ENCODE measurements at places on chromosomes 2 and 18.

DNA sequence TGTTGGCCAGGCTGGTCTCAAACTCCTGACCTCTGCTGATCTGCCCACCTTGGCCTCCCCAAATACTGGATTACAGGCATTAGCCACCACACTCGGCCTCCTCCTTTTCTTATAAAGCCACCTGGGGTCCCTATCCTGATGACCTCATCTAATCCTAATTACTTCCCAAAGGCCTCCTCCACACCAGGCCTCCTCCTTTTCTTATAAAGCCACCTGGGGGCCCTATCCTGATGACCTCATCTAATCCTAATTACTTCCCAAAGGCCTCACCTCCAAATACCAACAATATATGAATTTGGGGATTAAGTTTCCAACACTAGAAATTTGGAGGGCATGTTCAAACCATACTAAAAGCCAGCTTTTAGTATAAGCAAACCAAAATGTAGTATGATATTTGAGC is 9.7 kb upstream of the RMC1 start:
- DNase-seq: no peak

DNA sequence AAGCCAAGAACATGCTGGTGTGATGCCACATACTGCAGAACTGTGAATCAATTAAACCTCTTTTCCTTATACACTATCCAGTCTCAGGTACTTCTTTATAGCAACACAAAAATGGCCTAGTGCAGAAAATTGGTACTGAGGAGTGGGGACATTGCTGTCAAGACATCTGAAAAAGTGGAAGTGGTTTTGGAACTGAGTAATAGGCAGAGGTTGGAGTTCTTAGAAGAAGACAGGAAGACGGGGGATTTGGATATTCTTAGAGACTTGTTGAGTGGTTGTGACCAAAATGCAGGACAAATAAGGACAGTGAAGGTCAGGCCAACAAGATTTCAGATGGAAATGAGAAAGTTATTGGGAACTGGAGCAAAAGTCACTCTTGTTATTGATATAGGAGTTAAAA is 31.3 kb upstream of the CDH2 start:
- DNase-seq: no peak

GRCh38 chr2:190069936-190070696 is 7.6 kb upstream of the MSTN start:
- DNase-seq: no peak

GRCh38 chr2:217621391-217621801 is 381.4 kb downstream of the TNS1 start:
- DNase-seq: no peak

- DNase-seq: no peak
Observed at GRCh38 chr2:236498369-236498768, 71.3 kb upstream of the ACKR3 start.

DNA sequence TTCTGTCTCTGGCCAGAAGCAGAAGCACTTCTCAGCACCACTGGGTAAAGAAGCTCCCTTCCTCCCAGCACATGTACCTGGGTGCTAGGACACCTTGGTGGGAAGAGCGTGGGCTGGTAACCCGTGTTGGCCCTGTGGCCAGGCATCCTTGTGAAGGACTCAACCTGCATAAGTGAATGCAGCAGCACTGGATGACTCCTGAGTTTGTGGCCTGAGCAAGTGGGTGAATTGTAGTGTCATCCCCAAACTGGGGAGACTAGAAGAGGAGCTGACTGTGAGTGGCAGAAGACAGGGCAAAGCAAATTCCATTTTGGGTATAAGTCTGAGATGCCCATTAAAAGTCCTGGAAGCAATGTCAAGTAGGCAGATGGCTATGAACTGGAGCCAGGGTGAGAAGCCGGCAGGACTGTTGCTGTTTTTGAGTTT is 63.4 kb downstream of the STAT1 start:
- DNase-seq: no peak

DNA sequence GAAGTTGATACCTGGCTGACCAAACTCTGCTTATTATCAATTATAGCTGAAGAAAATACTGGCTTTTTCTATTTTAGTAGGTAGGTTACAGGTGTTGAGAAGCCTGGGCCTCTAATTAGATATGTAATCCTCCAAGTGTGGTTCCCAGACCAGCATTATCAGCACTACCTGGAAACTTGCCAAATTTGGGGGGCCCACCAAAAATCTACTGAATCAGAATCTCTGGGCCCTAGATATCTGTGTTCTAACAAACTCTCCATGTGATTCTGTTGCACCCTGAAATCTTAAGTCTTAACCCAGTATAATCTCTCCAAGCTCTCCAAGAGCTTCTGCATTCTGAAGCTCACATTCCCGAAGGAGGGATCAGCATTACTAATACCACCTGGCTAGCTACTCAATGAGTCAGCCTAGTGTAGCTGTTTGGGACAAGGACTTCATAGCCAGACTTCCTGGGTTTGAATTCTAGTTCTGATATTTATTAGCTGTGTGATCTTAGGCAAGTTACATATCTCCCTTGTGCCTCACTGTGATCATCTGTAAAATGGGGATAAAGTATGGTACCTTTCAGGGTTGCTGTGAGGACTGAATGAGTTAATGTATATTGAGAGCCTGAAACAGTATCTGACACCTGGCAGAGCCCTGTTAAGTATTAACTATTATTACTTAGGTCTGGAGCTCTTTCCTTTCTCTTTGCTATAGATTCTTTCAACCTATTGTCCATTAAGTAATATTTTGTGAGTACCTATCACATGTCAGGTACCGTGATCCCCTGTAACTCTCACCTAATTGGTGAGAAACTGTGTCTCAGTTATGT is 94.1 kb upstream of the CD302 start:
- no peak for DNase-seq

GRCh38 chr18:23548275-23548674 is 38.0 kb downstream of the NPC1 start:
- no peak for DNase-seq

DNA sequence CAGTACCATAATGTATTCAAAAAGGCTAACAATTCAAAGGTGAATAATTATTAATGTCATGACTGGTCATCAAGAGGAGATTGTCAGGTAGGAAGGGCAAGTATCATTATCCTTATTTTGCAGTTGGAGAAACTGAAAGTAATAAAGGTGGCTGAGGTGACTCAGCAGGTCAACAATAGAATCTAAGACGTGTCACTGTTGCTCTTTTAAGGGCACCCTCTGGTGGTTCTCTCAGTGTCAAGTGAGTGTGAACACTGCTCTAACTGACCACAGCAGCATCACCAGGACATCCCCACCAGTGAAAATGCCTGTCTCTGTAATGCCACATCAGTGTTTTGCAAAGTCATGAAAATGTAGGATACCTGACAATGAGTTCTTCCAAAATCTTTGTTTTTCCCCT is 69.7 kb downstream of the DCC start:
- no peak for DNase-seq

DNA sequence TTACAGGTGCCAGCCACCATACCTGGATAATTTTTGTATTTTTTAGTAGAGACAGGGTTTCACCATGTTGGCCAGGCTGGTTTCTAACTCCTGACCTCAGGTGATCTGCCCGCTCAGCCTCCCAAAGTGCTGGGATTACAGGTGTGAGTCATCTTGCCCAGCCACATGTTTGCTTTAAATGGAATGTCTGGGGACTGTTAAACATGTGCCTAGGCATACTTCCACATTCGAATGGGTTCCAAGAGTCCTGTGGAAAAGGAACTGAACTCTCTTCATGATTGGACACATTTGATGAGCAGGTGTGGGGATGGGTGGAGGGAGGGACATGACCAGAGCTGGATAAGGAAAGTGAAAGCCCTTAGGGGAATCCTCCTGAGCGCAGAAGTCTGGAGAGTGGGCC is 58.4 kb upstream of the GREB1L start:
- no peak for DNase-seq

- no peak for DNase-seq
Observed at GRCh38 chr2:4693266-4693665, 989.9 kb downstream of the DCDC2C start.

GRCh38 chr2:119264781-119265692 is 41.4 kb downstream of the STEAP3 start:
- no peak for DNase-seq

DNA sequence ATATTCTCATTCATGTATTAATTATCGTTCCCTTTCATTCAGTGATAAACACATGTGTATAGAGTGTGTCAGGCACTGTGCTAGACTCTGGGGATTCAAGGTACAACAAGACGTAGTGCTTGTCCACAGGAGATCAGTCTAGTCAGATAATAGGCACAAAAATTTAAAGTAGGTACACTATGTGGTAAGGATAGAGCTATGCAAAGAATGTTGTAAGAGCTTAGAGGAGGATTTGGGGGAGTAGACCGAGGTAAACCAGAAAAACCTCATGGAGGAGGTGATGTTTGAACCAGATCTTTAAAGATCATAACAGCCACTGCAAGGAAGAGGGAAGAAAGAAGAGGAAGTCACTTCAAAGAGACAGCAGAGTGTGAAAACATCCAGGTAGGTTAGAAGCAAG is 256.9 kb upstream of the DDX18 start:
- DNase-seq: no peak

DNA sequence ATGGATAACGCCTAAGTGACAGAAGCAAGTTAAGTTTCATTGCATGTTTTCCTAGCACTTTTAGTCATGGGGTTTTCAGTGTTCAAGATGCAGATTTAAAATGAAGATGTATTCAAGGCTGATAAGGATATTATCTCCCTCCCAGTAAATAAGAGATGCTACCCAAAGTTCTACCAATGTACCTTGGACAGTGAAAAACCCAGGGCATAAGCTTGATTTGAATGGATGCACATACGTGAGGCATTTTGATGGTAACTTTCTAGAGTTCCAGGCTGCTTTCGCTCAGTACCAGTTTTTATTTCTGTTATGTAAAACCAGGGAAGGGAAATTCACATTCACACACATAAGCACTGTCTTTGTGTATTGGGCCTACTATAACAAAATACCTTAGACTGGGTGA is 90.3 kb downstream of the STK39 start:
- DNase-seq: no peak

- no peak for DNase-seq
Observed at GRCh38 chr18:78378403-78378802, 601.2 kb upstream of the SALL3 start.

DNA sequence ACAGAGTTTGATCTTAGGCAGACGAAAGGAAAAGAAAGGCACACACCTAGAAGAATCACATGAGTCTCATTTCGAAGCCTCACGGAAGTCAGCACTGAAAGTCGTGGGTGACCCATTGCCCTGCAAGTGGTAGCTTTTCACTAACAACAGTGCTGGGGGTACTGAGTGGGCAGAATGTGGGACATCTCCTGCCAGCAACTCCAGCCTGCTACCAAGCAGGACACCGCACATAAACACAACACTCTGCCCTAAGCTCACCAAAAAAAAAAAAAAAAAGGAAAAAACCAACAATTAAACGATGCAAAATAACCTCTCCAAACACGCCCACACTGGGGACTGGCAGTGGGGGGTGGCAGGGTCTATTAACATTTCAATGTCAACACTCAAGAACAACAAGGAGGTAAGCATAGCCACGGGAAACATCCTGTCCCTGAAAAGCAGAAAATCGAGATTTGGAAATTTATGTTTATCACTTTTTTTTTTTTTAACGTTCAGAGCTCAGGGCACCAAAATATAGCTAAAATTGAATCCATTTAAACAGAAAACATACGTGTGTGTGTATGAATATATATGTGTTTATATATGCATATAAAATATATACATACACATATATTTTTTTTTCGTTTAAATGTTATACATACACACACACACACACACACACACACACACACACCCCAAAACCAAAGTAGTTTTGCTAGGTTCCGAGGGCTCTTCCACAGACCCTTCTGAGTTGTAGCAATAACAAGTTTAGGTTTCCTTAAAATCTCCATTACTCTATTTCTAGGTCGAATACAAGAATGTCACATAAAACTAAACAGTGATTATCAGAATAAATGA is 2.2 kb downstream of the INO80D start:
- DNase-seq: no peak

DNA sequence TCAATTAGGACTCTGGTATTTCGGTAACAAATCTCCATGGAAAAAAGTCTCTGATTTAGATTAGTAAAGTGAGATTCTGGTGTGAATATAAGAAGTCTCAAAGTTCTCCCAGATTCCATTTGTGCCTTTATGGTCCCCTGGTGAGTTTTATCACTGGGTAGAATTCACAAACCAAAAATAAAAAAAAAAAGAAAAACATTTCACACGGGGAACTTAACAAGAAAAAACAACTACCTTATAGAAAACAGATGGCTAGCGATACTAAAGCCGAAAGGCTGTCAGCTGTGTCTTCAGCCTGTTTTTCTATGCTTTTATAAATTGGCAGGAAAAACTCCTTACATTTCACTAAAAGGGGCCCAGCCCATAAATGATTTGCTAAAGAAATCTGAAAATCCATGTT is 50.6 kb downstream of the COL5A2 start:
- no peak for DNase-seq

GRCh38 chr2:68653538-68653982 is 10.2 kb downstream of the PROKR1 start:
- DNase-seq: peak; percentile 20

DNA sequence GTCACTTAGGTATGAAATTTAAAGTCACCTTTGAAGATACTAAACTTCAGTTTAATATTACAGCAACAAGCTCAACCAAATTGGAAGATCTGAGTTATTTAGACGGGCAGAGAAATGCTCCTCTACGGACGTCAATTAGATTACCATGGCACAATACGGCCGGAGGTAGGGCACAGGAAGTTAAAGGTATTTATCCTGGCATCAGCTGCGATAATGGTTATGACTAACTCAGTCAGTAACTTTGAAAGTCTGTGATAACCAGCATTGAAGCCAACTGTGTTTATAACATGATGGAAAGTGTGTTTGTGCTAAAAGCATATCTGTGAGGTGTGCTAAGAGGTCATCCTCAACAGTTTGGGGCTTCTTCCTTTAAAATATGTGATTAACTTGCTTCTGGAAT is 117.3 kb downstream of the WDSUB1 start:
- no peak for DNase-seq

DNA sequence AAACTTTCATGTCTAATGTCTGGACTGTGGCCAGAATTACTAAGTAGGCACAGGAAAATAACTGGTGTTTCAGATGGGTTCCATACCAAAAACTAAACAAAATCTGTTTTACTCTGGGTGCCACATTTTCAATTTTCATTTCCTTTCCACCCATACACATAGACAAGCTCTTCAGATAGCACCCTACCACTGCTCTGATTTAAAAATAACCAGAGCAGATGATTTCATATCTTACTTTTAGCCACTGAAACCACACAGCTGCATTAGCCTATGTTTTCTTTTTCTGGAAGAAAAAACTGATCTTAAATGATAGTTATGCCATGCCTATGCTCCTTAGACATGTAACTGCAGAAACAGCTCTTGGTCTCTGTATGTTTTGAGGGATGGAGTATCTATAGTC is 647.6 kb downstream of the CPS1 start:
- DNase-seq: no peak

Measured in stimulated activated CD8-positive, alpha-beta memory T cell treated with anti-CD3 and anti-CD28 coated beads, Interleukin-15, amount 100 ng/mL, for 1 hour (primary cell).